ENCODE measurements at places on chromosomes 16 and 17.

GRCh38 chr16:73028721-73029361 lies 19.1 kb downstream of the ZFHX3 start:
- no peak for DNase-seq

GRCh38 chr16:83354015-83354414 lies 453.8 kb upstream of the HSBP1 start:
- no peak for DNase-seq

DNA sequence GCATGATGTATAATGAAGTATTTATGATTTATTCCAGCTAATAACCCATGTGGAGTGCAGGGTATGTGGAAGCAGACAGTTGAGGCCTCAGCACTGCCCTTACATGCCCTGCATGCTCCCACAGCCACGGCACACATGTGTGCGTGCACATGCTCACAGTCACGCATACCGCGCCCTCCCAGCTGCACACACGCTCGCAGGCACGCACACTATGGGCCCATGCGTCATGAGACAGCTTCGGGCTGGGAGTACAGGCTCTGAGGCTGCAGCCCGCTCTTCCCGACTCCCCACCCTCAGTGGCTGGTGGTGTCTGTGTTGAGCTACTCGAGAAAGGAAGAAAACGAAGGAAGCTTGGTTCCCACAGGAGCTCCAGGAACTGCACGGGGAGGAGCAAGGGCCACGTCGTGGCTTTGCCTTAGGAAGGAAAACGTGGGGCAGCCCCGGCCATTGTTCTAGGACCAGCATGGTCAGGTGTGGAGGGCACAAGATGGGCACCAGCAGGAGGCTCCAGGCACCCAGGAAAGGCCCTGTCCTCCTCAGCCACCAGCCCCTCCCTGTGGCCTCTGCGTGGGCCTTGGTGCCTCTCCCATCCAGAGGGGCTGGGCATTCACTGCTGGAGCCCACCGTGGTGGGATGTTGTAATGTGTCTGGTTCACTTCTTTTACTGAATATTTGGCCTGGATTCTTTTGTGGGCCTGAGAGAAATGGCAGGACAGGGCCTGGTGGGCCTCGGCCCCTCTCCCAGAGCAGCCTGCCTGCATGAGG lies 27.5 kb upstream of the CDH15 start:
- no peak for DNase-seq

GRCh38 chr17:18247613-18248001 lies 10.9 kb downstream of the FLII start:
- no peak for DNase-seq

GRCh38 chr16:74902161-74902560 lies 82.8 kb downstream of the WDR59 start:
- no peak for DNase-seq

DNA sequence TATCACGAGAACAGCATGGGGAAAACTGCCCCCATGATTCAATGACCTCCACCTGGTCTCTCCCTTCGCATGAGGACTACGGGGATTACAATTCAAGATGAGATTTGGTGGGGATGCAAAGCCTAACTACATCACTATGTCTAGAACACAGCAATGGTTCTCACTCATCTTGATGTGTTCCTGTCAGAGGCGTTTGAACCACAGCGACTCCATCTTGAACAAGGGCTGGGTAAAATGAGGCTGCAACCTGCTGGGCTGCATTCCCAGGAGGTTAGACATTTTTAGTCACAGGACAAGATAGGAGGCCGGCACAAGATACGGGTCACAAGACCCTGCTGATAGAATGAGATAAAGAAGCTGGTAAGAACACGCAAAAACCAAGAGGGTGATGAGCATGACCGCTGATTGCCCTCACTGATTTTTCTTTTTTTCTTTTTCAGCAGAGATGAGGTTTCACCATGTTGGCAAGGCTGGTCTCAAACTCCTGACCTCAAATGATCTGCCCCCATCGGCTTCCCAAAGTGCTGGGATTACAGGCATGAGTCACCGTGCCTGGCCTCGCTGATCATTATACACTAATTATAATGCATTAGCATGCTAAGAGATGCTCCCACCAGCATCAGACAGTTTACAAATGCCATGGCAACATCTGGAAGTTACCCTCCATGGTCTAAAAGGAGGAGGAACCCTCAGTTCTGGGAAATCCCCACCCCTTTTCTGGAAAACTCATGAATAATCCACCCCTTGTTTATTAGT lies 3.0 kb upstream of the PPY start:
- DNase-seq = no peak

DNA sequence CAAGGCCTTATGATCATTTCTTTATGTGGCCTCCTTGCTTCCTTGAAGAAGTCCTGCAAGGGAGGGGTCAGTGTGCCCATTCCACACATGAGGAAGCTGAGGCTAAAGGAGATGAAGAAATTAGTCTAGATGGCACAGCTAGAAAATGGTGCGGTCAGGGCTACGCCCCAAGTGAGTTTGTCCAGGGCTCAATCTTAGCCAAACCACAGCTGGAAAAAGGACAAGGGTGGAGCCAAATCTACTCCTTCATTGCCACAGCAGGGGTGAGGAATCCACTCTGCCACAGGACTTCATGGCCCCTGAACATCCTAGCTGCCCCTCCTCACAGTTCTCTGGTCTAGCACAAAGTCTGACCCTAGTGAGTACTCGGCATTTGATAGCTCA lies 16.2 kb downstream of the BEAN1 start:
- DNase-seq = no peak

DNA sequence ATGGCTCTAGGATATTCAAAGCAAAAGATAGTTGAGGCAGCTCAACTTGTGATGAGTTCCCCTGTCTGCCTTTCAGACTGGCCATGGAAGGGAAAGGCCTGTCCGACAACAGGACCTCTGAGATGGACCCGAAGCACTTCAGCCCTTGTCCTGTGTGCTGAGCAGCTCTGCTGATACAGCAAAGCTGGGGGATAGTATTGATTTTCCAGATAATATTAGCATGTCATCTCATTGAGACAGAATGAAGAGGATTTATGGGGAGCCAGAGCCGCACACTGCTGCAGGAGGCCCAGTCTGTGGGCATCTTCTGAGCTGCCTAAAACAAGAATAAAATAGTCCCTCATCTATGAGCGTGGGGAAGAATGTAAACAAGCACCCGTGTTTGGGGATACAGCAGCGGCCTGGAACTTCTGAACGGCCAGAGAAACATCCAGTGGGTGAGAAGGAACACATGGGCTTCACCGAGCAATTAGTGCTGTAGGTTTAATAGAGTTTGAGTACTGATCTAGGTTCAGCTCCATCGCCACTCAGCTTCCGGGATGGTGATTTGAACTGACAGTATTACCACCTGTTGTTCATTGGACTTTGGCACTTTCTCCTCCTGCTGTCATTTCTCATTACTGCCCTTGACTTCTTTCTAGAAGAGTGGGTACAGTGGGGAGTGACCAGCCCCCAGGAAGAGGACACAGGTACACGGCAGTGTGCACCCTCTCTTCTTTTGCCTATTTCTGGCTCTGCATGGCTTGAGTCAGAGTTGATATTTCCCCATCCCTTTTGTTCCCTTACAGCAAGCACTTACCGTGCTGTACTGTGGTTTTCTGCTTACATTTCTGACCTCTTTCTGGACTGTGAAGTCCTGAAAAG lies 96.5 kb upstream of the TBX2 start:
- DNase-seq = no peak

DNA sequence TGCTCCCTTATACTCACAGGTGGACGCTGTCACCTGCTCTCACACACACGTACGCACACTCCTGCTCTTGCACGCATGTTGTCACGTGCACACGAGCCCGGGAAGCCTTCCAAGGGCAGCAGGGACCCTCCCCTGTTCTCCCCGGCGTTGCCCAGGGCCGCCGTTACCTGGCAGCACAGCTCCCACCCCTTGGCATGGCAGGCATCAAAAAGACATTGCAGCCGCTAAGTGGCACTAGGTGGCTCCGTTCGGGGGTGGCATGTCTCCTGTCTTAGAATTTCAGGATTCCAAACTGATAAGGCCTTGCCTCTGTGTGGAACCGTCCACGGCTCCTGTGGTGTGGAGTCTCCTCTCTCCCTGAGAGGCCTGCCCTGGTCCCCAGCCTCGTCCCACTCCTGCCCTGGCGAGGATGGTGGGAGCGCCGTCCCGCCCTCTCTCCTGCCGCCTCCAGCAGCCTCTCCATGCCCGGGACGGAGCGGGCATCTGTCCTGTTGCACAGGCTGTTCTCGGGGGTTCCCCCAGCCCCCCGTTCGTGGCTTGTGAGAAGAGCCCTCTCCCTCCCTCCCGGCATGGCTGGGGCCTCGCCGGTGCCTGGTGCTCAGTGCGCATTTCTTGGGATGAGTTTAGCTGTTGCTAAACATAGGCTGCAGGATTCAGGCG lies 126.7 kb upstream of the GSE1 start:
- no peak for DNase-seq

DNA sequence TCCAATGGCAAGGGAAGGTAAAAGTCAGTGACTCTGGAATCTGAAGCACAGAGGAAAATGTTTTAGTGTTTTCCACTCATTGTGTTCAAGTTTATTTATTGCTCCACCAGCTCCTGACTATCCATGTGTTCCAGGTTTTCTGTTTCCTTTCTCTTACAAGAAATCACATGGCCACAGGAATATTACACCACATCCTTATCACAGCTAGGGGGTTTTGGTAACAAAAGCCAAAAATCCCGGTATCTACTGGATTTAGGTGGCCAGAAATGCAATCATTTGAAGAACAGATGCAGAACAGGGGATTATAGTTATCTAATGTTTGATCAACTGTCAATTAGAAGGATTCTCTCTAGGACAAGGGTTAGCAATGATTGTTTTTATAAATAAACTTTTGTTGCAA lies 47.9 kb downstream of the STH start:
- DNase-seq = no peak

- no peak for DNase-seq
Measured at GRCh38 chr16:31138621-31139578, 3.4 kb upstream of the PRSS8 start.

DNA sequence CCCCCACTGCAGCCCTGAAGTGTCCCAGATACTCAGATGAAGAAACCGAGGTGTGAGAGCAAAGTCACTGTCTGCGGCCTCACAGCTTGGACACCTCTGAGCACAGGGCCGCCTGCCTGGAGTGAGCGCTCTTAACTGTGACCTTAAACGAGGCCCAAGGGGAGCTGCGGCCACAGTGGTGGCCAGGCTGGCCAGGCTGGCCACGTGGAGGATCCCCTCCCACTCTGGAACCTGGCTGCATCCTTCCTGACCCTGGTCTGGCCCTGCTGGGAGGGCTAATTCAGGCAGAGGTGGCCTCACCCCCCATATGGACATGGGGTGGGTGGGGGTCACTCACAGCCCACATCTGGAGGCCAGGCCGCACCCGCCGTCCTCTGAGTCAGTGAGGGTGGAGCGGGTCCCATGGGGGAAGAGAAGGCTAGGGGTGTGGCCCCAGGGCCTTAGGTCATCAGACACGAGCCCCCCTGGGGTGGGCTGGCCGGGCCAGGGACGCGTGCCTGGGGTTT lies 6.6 kb downstream of the VASN start:
- DNase-seq = no peak

DNA sequence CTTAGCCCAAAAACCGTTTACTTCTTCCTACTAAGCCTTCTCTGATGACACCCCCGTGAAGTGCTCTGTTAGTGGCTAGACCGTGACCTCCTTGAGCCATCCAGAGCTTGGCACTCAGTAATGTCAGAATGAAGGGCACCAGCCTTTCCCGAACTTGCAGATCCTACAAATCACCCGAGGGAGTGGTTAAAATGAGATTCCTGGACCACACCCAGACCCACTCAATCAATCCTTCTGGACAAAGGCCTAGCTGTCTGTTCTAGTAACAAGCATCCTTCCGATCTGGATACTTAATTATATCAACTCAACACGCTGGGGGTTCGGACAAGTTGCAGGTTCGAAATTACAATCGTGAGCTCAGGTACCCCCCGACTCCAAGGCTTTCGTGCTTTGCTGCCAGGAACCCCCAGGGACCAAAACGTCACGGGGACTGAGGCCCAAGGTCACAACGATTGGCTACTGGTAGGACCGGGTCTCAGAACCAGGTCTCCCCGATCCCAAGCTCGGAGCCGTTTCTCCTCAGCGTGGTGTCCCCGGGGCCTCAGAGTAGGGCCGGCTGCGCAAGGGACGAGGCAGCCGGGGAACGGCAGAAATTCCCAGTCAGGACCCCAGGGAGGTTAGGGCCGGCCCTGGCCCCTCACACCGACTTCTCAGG lies 527 bp downstream of the CIAPIN1 start:
- DNase-seq = no peak

DNA sequence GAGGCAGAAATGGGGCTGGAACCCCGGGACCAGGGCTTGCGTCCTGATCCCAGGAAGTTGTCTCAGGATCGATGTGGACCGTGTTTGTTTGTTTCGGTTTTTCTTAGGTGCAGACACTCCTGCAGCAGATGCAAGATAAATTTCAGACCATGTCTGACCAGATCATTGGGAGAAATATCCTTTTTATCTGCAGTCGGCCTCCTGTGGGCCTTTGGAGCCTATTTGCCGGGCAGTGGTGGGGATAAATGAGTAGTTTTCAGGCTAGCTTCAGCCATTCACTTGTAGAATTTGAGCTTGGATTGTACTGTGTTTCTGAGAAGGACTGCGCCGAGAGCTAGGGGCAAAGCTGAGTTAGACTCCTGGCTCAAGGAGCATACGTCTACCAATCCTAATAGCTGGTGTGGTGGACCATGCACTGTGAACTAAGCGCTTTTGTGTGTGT lies 816 bp downstream of the HSBP1 start:
- DNase-seq = no peak

- DNase-seq = no peak
Measured at GRCh38 chr16:2464333-2464732, 4.4 kb downstream of the TEDC2 start.

- DNase-seq = no peak
Measured at GRCh38 chr17:62950067-62950466, 16.0 kb upstream of the TANC2 start.

- DNase-seq = no peak
Measured at GRCh38 chr17:69908626-69909368, 166.2 kb upstream of the KCNJ16 start.

DNA sequence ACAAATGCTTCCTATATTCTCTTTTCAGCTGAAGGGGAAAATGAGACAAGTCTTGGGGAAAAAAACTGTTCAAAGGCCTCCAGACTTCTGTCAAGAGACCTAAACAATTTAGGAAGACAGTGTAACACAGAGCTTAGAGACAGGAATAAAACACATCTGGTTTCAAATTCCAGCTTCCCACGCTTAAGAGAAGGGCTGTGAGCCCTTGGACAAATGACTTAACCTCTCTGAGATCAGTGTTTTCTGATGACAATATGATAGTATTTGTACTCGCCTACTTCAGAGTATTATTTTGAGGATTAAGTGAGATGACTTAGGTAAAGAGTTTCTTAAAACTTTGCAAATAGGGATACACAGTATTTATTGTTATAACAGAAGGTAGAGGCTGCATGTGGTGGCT lies 29.5 kb downstream of the SMURF2 start:
- no peak for DNase-seq

DNA sequence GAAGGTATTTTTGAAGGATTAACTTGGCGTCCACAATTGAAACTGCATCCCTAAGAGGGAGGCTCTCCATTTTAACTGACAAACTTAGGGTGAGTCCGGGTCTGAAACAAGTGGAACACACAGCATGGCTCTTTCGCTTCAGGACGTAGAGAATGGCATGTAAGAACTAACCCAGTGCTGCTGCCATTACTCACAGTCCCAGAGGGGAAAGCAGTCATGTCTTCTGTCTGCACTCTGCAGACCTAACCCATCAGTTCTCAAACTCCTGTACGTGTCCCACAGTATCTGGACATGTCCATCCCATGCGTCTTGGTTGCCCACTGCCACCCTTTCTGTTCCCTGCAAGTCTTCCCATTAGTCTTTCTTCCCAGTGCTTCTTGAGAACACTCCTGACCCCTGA lies 563 bp downstream of the ST6GALNAC1 start:
- DNase-seq = no peak

- peak; percentile 99 for DNase-seq
Measured at GRCh38 chr16:57244767-57245471, at the start of gene ARL2BP. Gene ARL2BP (plus strand): TSS chr16:57245259. CDS start chr16:57245368, 109 bp downstream.
